SJSA1 (cell line): ENCODE measurements at places on chromosomes 4 and X. TPM values are rescaled to one million over a fixed set of nuclear protein-coding genes. Genes with fewer than 3 reads are reported as not detected.

GRCh38 chr4:140176735-140177134 lies 22.8 kb upstream of the MAML3 start:
- H3K36me3 ChIP-seq = no peaks in the 10 kb centered on the region
- H3K27me3 ChIP-seq = no peaks in the 10 kb centered on the region
- H3K4me3 ChIP-seq = no peak overlapping the region
- H3K27ac ChIP-seq = no peak overlapping the region
- H3K4me1 ChIP-seq = peaks cover 6% of the 10 kb centered on the region; the same call in 1 of the 2 replicates

- no peaks in the 10 kb centered on the region for H3K27me3 ChIP-seq
- DNase-seq = no peak
- no peak overlapping the region for H3K27ac ChIP-seq
- peak overlapping the region; percentile 27 for H3K4me3 ChIP-seq
Measured at GRCh38 chrX:103831342-103831802, 685 bp downstream of the RAB9B start.

DNA sequence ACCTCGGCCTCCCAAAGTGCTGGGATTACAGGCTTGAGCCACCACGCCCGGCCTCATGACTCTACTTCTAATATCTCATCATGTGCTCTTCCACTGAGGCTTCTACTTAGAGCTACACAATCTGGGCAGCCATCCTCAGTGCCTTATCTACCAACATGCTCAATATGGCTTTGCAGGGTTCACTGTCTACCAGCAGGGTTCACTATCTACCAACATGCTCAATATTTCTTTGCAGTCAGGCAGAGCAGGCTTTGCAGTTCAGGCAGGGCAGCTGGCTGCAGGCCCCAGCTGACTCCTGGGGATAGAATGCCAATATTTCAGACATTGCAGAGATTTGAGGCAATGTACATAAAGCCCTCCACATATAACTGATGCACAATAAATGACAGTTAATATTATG lies 47.5 kb downstream of the PKD2 start:
- H3K27me3 ChIP-seq = no peaks in the 10 kb centered on the region
- peaks cover 50% of the 10 kb centered on the region for H3K36me3 ChIP-seq
- H3K27ac ChIP-seq = no peak overlapping the region

- peaks cover 3% of the 10 kb centered on the region; the same call in 1 of the 2 replicates for H3K4me1 ChIP-seq
- no peaks in the 10 kb centered on the region for H3K27me3 ChIP-seq
- no peaks in the 10 kb centered on the region for H3K36me3 ChIP-seq
- no peak for DNase-seq
- no peak overlapping the region for H3K4me3 ChIP-seq
Measured at GRCh38 chrX:38225093-38225492, 4.4 kb upstream of the SRPX start.

Gene USP17L30
- total RNA-seq = not detected in 2 replicates
